ENCODE measurements at places on chromosomes 6 and 20. TPM values are rescaled to one million over a fixed set of nuclear protein-coding genes. Genes with fewer than 3 reads are reported as not detected.

Gene ASIP
- 0.24 TPM for polyA plus RNA-seq

Gene RAET1L
- polyA plus RNA-seq = not detected

Gene ZNF76
- 145 TPM for polyA plus RNA-seq

Gene BMP6
- 0.78 TPM for polyA plus RNA-seq

Gene KCNQ5
- 4.1 TPM for polyA plus RNA-seq

Gene SLC13A3
- 0.09 TPM for polyA plus RNA-seq

Gene UNC93A
- not detected for polyA plus RNA-seq

Gene SMLR1
- polyA plus RNA-seq = not detected
